ENCODE measurements at places on chromosomes 5 and 9.

DNA sequence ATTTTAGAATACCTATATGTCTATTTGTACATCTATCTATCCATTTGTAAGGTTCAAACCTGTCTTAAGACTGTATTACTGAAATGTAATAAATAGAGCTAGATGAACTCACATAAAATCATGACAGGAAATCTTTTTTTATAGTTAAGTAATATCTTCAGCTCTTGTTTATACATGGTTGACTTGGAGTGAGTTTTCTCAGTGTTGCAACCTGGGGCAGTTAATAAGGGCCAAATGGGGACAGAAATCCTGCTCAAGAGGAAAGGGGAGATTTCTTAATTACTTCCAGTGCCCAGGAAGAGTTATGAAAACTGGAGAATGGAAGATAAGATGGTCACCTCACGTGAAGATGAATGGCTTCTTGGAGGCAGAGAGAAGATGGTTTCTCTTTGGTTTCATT is 265.1 kb upstream of the FBXL7 start:
- DNase-seq, result no peak

DNA sequence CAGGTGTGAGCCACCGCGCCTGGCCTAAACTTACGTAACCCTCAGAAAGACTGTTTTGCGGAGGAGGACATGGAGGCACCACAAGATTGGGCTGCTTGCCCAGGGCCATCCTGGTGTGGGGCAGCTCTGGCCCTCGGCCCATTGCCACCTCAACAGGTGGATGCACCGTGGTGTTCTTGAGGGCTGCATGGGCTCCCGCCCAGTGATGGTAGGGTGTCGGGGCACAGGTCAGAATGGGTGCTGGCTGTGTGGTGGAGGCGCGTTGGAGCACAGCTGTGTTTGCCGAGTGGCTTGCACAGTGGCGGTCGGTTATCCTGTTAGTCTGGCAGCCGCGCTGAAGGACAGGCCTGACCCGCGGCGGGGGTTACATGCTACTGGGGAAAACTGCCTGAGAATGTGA is 196.9 kb downstream of the CACNA1B start:
- no peak for DNase-seq

- peak; percentile 89 for DNase-seq
Measured at GRCh38 chr9:92100237-92100911, 14.8 kb downstream of the SPTLC1 start.

- no peak for DNase-seq
Measured at GRCh38 chr9:14158136-14158813, 155.7 kb downstream of the NFIB start.

DNA sequence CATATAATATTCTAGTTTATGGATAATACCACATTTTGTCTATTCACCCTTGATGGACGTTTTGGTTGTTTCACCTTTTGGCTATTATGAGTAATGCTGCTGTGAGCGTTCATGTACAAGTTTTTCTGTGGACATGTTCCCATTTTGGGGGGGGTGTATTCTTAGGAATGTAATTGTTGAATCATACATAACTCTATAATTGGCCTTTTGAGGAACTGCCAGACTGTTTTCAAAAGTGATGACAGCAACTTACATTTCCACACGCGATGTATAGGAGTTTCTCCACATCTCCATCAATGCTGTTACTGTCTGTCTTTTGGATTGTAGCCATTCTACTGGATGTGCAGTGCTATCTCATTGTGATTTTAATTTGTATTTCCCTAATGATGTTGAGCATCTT is 69.8 kb downstream of the SLC46A2 start:
- peak; percentile 84 for DNase-seq

GRCh38 chr9:27474305-27474704 is 49.8 kb upstream of the IFNK start:
- no peak for DNase-seq

GRCh38 chr5:124995421-124995820 is 249.0 kb upstream of the ZNF608 start:
- DNase-seq, result peak; percentile 46

DNA sequence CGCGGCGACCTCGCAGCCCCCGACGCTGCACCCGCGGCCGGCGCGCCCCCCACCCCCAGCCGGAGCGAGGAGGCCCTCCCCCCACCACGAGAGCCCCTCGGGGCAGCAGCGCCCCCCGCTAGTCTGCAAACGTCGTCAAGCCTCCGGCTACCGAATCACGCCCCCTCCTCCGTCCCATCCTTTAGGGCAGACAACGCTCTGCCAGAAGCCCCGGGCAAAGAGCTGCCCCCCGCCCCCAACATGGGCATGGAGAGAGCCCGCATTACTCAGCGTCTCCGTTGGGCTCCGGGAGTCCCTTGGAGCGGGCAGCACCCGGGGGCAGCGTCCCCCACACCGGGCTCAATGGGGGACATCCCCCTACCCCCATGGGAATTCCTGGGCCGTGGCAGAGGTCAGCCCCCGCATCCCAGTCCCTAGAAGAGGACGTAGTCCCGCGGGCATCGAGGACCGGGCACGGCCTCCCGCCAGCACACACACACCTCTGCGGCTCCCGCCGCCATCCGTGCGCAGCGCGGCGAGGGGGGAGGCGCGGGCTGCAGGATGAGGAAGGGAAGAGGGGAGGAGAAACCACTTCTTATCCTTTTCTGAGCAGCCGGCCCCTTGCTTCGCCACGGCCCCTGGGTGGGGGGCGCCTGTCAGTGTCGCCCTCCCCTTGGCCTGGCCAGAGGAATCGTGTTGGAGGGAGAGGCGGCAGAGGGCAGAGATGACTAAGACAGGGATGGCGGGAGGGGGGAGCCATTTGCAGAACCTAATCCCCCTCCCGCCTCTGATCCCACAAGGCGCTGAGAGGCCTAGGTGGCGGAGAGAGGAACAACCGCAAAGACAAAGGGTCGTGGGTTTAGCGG is 750 bp downstream of the DNM1 start:
- DNase-seq, result peak; percentile 62

GRCh38 chr5:57468481-57469163 is 14.0 kb downstream of the ACTBL2 start:
- peak; percentile 58 for DNase-seq

DNA sequence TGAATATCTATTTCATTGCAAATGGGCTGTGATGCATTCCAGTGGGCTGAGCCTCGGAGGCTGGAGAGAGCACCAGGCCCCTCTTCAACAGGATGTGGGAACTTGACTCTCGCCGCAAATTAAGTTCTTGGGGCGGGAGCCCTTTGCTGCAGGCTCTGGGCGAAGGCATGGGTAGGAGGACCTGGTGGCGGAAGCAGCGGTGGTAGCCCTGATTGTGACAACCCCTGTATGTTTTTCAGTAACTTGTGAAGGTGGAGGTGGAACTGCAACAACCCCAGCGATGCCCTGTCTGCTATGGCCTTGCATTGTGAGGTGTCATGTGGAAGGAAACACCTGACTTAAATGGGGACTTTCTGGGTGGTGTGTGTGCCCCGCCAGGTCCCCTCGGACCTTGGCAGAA is 9.4 kb downstream of the FYB1 start:
- DNase-seq, result no peak

- DNase-seq, result no peak
Measured at GRCh38 chr5:133669472-133669871, 57.1 kb upstream of the FSTL4 start.

GRCh38 chr9:75939536-75940111 is 49.2 kb downstream of the PCSK5 start:
- DNase-seq, result no peak

DNA sequence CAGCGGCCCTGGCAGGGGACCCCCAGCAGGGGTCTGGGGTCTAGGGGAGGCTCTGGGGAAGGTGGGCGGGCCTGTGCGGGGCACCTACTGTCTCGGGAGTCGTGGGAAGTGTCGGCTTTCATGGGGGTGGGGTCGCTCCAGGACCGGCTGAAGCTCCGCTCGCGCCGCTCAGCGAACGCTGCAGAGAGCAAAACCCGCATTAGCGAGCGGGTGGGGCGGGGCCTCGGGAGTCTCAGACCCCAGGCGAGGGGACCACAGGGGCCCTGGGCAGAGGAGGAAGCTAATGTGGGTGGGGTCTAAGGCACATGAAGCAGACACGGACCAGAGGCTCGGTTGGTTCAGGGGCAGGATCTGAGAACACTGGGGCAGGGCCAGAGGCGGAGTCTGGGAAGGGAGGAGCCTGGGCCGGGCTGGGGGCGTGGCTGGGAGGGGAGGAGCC is 5.5 kb downstream of the NSMF start:
- DNase-seq, result peak; percentile 79

DNA sequence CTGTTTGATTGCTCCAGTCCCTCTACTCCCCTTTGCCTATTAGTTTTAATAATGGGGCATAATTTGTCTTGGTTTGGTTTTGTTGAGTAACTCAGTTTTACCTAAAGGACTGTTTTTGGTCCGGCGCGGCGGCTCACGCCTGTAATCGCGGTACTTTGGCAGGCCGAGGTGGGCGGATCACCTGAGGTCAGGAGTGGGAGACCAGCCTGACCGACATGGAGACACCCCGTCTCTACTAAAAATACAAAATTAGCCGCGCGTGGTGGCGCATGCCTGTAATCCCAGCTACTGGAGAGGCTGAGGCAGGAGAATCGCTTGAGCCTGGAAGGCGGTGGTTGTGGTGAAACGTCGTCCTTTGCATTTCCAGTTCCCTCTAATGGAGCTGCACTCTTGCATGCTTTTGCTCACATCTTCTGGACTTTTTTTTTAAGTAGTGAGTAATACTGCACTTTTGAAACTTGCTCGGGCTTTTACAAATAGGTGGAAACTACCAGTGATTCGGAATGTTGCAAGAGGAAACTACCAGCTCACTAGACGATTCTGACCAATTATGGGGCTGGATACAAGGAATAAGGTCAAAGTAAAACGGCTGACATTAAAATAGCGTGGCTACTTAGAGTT is 721 bp upstream of the MAML1 start:
- DNase-seq, result peak; percentile 81

DNA sequence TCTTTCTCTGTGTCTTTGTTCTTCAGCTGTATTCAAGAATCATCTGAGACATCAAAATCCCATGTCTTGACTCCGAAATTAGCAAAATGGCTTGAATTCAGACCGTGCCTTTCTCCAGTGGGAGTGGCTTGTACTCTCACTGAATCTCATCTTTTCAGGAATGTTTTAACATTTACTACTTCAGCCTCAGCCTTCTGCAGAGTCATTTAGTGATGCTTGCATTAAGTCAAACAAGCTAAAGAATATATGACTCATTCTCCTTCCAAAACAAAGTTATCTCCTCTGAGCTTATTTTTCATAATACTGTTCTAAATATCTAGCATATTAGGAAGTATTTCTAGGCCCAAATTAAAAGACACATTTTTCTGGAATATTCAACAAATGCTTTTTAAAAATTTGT is 205.3 kb downstream of the CDH10 start:
- no peak for DNase-seq

DNA sequence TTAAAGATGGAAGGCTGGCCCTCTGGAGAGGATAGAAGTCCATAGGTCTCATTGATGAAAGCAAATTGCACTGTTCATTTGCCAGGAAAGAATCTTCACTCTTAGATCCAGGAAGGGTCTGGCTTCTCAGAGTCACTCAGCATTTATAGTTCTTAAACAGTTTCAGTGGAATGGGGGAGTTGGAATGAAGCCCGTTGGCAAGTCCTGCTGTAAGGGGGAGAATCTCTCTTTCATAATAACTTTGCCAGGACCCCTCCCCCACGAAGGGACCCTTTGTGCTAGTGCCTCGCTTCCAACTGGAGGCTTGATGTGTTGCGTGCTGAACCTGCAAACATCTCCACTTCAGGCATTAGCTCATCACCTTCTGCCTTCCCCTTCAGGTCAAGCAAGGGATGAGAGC is 57.1 kb downstream of the ENTREP1 start:
- no peak for DNase-seq

DNA sequence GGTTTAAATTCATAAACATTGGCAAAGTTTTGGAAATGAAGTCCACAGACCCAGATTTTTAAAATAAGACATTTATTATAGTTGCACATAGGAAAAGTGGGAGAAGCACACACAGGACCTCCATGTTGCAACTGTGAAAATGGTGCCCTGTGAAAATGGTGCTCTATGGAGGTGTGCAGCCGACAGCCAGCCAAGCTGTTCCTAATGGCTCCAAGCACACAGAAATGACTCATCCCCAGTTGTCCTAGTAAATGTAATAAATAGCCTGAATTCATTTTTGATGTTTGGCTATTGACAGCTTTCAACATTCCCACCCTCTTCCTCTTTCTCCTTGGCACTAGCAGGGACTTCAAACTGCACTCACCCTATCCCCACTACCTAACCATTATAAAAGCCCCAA is 590.9 kb downstream of the CAAP1 start:
- no peak for DNase-seq

DNA sequence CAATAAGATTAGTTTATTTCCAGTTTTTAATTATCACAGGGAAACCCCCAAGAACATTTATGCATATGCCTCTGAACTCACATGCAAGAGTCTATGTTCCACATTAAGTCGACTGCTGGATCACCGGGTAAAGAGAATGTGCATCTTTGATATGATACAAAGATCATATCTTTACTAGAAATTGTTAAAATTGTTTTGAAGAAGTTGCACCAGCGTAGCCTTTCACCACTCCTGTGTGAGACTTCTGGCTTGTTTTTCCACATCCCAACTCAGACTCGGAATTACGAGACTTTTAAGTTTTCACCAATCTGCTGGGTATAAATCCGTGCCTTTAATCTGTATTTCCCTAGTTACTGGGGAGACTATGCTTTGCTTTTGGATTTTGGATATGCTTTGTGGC is 113.2 kb downstream of the CEMIP2 start:
- no peak for DNase-seq

GRCh38 chr9:133331221-133331620 is 4.8 kb downstream of the SURF6 start:
- no peak for DNase-seq

- no peak for DNase-seq
Measured at GRCh38 chr9:89871871-89872331, 267.1 kb downstream of the GADD45G start.

GRCh38 chr5:171390883-171391677 is 3.4 kb downstream of the NPM1 start:
- DNase-seq, result no peak

- DNase-seq, result peak; percentile 86
Measured at GRCh38 chr5:122723606-122724352, 51.1 kb upstream of the SNX2 start.
